ENCODE measurements at places on chromosomes 5 and 9.

- no peak for DNase-seq
Observed at GRCh38 chr9:37377688-37378612, 44.5 kb upstream of the GRHPR start.

DNA sequence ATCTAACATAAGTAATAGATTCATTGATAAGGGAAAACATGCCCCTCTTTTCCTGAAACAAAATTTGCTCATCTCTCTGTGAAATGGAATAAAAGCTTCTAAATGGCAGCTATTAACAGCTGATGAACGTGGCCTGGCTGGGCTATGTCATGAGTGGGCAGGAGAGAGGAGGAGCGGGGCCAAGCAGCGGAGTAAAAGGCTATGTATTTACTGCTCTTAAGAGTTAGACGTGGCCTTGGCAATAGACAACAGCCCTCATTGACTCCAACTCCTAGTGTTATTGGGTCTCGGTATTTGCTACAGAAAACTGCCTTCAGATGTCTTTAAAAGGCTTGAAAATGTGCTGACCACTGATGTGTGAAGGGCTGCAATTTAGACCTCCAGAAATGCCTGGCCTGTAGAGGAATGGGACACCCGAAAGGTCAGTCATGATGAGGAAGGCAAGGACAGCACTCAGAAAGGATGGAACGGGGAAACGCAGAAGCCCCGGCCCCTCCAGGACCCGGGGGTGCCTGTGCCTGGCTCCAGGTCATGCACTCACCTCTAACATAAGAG lies 116.8 kb downstream of the PDZD2 start:
- no peak for DNase-seq

GRCh38 chr9:114745108-114745848 lies 60.6 kb downstream of the TNFSF15 start:
- DNase-seq = no peak

- DNase-seq = no peak
Observed at GRCh38 chr5:115320006-115320405, 23.6 kb upstream of the CCDC112 start.

- DNase-seq = no peak
Observed at GRCh38 chr9:35599763-35600604, 5.1 kb upstream of the TESK1 start.
